Right cardiac atrium (tissue), 5 donors: ENCODE measurements at places on chromosomes 16 and 17. TPM values are rescaled to one million over a fixed set of nuclear protein-coding genes. Genes with fewer than 3 reads are reported as not detected.
A peak's percentile ranks its signal among the peaks of the same experiment; 100 is the strongest.

DNA sequence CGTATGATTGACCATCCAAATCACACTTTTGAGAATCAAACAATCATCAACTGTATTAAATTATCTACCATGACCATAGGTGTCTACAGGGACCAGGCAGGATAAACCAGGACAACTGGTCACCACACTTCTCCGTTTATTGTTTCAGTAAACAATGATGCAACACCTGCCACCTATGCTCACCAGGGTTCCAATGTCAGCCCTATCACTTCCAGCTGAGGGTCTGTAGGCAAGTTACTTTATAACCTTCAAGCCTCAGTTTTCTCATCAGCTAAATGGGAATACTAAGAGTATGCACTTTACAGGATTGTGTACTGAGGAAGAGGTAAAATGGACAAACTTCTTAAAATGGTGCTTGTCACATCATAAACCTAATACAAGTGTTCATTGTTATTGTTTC, 14.9 kb downstream of the TMEM114 start:
- DNase-seq: no peak

The SRR gene
- 5.2 TPM for polyA plus RNA-seq

The PIRT gene
- polyA plus RNA-seq: 0.02 TPM

DNA sequence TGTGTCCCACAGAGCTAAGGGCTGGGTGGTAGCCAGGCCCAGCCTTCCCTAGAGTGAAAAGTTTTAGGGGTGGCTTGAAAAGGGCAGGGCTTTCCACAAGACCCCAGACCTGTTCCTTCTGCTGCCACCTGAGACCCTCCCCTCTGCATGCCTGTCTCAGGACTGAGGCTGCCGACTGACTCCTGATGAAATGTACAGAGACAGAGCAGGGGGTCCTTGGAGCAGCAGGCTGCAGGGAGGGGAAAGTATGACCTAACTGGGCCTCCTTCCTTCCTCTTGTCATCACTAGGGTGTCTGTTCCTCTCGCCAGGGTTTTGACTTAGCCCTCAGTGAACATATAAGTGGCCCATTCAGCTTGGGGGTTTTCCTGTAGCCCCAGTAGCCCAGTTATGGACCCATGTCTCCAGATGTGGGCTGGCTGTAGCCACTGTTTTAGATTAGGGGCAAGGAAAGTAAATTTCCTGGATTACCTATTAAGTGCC, 14.9 kb upstream of the NFATC3 start:
- DNase-seq: no peak

The GEMIN4 gene
- 5.6 TPM for polyA plus RNA-seq

- no peak for DNase-seq
Observed at GRCh38 chr17:27491713-27492190, 35.5 kb downstream of the KSR1 start.

DNA sequence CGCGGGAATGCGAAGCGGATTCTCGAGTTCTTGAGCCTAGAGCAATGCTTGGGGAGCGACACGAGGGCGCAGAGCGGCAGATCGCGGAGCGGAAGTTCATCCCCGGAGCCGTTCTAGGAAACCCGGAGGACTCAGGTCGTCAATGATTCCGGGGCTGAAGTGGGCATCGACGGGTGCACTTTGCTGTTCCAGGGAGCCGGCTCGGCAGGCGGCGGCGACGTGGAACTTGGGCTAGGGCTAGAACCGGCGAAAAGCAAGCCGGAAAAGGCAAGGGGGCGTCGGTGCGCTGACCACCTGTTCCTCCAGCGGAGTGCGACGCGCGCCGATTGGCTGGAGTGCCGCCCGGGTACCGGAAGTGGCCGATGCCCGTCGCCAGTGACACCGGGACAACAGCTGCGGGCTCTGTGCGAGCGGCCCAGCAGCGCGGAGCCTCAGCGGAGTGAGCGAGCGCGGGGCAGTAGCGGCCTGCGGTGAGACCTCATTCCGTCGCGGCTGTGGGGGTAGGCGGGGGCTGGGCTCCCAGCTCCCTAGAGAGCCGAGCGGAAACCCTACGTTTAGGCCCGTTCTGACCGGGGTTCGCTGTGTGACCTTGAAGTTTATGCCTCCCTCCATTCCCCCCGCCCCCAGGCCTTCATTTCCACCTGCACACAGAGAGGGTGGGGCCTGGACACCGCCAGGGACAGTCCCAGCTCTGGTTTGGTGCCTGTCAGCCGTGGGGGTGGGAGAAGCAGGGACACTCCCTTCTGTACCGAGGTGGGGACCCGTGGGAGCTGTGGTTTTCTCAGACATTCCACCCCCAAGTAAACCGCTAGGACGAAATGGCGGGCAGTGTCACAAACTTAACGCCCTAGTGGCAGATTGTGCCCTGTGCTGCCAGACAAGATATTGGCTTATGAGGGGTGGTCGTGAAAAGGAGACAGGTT, at the start of gene ZFP3:
Gene ZFP3, plus strand, starts transcription at position 362 of the 923 bp plus-strand sequence. CDS start 13,038 bp downstream, outside the sequence.
- peak; percentile 91 for DNase-seq

DNA sequence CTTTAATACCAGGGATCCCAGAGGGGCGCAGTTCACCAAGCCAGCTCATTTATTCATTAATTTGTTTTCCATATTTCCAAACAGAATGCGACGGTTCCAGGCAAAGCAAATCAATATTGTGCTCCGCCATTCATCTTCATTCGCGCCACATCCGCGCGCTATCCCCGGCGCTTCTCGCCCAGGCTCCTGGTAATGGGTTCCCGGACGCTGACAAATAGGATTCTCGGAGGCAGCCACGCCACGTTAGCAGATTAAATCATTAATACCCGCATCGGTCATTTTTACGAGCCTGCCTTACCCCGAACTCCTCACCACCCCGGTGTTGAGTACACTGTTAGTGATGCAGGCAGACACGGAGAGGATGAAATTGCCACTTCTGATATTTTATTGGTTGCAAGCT, 26.0 kb upstream of the C16orf82 start:
- no peak for DNase-seq

- no peak for DNase-seq
Observed at GRCh38 chr17:21033350-21033749, 9.5 kb downstream of the USP22 start.

The NEUROD2 gene
- not detected for polyA plus RNA-seq

GRCh38 chr16:11212798-11213196, 43.2 kb downstream of the SOCS1 start:
- DNase-seq: no peak

GRCh38 chr16:54093281-54093680, 193.3 kb downstream of the IRX3 start:
- DNase-seq: no peak

- DNase-seq: peak; percentile 55
Observed at GRCh38 chr17:3528880-3529511, 28.6 kb downstream of the TRPV3 start.

- no peak for DNase-seq
Observed at GRCh38 chr17:81683208-81683583, 401 bp downstream of the ARL16 start.

DNA sequence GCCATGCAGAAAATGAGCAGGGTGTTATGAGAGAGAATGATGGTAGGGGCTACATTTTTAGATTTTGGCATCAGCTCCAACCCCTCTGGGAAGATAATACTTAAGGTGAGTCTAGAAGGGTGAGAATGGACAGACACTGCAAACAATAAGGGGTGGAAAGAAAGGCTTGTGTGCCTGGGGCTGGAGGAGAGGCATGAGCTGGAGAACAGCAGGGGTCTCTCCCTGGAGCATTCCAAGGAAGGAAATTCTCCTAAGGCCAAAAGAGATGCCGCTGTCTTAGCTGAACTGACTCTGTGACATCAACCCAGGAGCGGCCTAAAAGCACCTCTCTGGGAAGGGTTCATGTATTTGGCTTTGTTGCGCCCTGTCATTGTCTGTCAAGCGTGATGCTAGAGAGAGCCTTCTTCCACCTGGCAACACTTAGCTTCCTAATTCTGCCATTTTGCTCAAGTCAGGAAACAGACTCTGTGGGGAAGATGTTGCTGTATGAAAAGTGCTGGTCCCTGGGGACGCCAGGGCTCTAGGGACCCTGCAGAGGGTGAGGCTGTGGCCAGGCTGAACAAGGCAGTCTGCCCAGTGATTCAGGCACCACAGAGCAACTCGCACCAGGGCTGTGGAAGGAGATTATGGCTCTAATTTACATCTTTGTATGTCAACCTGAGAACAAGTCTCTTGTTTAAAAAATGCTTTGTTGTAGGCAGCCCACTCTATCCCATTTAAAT, 225.7 kb downstream of the CBLN1 start:
- no peak for DNase-seq

GRCh38 chr17:75350706-75351105, 54.8 kb downstream of the GRB2 start:
- no peak for DNase-seq

The CCDC200 gene
- polyA plus RNA-seq: 0.16 TPM

The KRT20 gene
- polyA plus RNA-seq: 0.14 TPM

DNA sequence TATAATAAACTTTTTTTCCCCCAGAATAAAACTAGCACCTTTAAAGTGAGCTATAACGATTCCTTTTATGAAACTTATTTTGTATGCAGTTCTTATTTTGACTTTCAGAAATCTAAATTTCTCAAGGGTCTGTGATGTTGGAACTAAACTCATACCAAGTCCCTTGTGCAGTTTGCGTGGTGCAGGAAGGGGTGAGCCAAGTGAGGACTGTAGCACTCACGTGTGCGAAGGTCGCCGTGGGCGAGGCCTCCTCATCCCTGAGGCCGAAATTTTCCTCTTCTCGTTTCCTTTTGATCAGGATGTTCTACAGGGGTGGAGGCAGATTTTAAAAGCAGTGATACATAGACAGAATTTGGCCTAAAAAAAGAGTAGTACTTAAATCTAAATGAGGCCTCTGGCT, 73.7 kb downstream of the RPTOR start:
- no peak for DNase-seq

The MT1A gene
- 73.4 TPM for polyA plus RNA-seq

- no peak for DNase-seq
Observed at GRCh38 chr16:4566144-4566543, 10.0 kb downstream of the C16orf96 start.

The KRTAP9-8 gene
- not detected for polyA plus RNA-seq

DNA sequence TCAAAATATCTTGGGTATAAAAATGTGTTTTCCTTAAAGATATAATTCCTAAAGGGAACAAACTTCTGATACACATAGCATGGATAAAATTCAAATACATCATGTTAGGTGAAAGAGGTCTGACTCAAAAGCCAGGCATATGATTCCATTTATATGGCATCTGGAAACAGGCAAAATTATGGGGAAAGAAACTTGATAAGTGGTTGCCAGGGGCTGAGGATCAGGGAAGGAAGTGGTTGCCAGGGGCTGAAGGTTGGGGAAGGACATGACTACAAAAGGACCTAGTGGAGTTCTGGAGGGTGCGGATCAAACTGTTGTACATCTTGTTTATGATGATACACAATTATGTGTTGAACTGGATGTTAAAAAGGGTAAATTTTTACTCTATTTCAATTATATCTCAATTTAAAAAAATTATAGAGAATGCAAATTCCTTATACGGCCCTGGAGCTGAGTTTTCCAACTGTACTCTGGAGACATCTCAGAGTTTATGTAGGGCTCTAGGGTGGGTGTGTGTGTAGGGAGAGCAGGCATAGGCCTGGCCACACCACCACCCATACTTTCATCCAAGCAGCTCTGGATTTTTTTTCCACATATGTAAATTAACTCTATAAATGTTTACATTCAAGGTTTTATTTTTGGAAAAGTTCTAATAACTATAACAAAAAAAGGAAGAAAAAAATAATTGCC, 55.0 kb downstream of the AMFR start:
- no peak for DNase-seq

- no peak for DNase-seq
Observed at GRCh38 chr17:49545007-49545660, 30.5 kb upstream of the NXPH3 start.

DNA sequence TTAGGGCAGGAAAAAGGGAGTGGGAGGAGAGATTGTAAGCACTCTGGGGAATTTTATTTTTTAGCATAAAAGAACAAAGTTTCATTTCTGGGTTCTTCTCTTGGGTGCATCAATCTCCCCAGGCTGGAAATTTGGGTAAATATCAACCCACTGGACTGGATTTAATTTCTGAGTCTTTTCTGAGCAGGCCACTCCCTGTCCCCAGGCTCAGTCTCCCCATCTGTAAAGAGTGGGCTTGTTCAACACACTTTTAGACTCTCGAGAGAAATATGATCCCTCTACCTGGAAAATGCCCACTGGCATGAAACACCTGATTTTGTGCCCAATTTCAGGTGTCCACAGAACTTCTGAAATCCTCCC, 617 bp upstream of the VTN start:
- no peak for DNase-seq

- DNase-seq: no peak
Observed at GRCh38 chr17:47703671-47704070, 9.7 kb downstream of the TBKBP1 start.

The VMP1 gene
- 60.7 TPM for polyA plus RNA-seq

GRCh38 chr16:2002406-2003230, 7.0 kb downstream of the ZNF598 start:
- DNase-seq: peak; percentile 65

DNA sequence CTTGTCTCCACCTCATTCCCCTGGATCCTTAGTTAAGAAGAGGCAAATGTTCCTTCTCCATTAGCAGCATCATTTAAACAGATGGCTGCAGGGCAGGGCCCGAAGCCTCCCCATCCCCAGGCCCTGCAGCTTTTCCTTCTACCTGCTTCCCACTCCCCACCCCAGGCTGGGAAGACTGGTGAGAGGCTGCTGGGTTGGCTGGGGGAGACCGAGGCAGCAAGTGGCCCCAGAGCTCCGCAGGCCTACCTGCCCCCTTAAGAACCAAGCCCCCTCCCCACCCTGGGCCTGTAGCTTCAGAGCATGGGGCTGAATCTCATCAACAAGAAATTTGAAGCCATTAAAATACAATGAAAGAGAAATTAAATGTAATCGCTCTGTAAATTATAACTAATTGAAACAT, 22.1 kb upstream of the RPL38 start:
- no peak for DNase-seq

DNA sequence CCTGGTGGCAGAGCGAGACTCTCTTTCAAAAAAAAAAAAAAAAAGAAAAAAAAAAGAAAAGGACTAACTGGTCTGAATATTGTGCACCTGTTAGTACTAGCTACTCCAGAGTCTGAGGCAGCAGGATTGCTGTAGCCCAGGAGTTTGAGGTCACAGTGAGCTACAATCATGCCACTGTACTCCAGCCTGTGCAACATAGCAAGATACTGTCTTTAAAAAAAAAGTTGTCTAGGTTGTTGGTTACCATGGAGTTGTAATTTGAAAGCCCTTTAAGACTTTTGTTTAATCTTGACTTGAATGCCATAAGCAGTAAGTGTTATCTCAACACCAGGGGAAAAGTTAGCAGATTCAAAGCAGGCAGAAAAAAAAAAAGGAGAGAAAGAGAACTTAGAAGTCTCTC, 10.9 kb upstream of the C16orf54 start:
- DNase-seq: peak; percentile 4

The SCNN1B gene
- 0.09 TPM for polyA plus RNA-seq

- peak; percentile 68 for DNase-seq
Observed at GRCh38 chr16:72937916-72938794, 109.8 kb downstream of the ZFHX3 start.

The ETV4 gene
- 0.27 TPM for polyA plus RNA-seq

GRCh38 chr17:47279062-47279801, 25.6 kb downstream of the ITGB3 start:
- DNase-seq: peak; percentile 85

The GINS2 gene
- 0.23 TPM for polyA plus RNA-seq

The CEP295NL gene
- 0.57 TPM for polyA plus RNA-seq

GRCh38 chr16:11325404-11326083, 19.7 kb upstream of the RMI2 start:
- no peak for DNase-seq
